ENCODE measurements at places on chromosomes 7 and 10. TPM values are rescaled to one million over a fixed set of nuclear protein-coding genes. Genes with fewer than 3 reads are reported as not detected.

GRCh38 chr10:21092683-21093524 lies 195.8 kb upstream of the NEBL start:
- peak; percentile 79 for DNase-seq

The CALY gene
- total RNA-seq, result not detected

DNA sequence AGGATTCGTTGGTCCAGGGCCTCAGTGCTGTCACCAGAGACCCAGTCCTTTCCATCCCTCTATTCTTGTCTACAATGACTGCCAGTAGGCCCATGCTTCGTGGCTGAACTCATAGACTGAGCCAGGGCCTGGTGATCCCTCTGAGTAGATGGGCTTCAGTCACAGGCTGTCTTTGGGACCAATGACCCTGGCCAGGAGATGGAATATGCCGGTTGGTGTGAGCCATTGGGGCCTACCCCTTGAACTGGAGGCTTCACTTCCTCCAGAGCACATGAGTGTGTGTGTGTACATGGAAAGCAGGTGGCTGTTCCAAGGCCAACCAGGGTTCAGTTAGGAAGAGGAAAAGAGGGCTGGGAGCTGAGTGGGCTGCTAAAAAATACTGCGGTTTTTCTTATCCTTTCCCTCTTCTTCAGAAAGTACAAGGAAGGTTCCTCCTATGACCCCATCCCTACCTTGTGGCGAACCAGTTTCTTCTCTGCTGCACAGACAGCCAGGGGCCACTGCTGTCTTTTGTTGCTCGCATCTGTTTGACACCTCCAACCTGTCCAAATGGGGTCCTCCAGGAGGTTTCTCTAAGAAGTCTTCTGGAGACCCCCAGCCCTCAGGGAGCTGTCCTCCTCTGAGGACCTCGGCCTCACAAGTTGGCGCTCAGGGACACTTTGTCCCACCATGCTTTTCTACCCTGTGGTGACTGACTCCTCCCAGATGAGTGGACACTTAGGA lies 36.6 kb downstream of the ADRA2A start:
- no peak for DNase-seq

- no peak for DNase-seq
Observed at GRCh38 chr7:111394891-111395290, 167.4 kb downstream of the IMMP2L start.

- DNase-seq, result no peak
Observed at GRCh38 chr7:63900394-63901203, 98.0 kb upstream of the ZNF722 start.

All from lung (tissue), 17 donors.